Stimulated activated CD8-positive, alpha-beta memory T cell treated with anti-CD3 and anti-CD28 coated beads, Interleukin-2, amount 100 ng/mL, for 48 hours (primary cell): ENCODE measurements at places on chromosomes 7 and 10.

DNA sequence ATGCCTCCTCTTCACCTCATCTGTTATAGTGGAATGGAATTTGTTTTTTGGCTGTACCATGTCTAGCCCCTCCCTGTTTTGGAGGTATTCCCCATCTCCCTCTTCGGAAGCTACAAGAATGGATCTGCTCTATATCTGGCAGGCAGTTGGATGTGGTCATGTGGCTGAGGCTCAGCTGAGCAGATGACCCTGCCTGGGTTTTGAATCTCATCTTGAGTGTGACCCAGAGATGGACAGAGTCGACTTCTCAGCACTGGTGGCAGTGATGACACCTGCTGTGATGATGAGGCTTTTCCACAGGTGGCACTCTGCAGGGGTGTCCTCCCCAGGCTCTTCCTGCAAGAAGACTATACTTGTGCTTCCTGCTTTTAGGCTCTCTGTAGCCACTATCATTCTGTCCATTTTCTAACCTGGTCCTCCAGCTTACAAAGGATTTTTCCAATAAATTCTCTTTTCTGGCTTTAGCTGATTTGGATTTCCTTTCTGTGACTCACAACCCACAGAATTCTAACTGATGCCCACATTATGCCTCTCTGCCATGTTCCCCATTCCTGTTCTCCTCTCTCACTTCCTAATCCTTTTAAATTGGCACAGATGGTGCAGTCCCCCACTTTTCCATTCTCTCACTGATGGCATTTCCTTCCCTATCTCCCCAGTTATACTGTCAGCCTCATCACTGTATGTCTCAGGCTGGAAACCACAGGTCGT lies 7.5 kb upstream of the ARHGAP22 start:
- DNase-seq: no peak

GRCh38 chr10:72329290-72330068 lies 25.2 kb downstream of the DNAJB12 start:
- no peak for DNase-seq

GRCh38 chr7:112495156-112495788 lies 14.5 kb downstream of the LSMEM1 start:
- no peak for DNase-seq

DNA sequence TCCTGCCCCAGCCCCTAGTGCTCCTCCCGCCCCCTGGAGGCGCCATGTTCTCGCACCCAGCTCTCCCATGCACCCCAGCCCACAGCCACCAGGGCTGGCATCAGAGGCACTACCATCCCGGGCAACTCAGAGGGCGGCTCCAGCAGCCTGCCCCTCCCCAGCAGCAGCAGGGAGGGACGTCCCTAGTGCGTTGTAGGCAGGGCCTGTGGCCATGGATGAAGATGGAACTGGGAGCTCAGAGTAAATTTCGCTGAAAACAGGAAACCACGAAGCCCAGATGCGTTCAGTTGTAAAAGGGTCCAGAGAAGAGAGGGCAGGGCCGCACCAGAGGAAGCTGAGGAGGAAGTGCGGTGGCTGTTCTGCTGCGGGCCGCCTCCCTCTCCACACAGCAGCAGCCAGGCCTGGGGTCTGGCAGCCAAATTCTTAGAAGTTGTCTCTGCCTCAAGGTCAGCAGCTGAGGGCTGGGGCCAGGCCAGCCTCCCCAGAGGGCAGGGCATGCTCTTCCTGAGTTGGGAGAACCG lies 24.6 kb downstream of the VSIR start:
- peak; percentile 67 for DNase-seq

- no peak for DNase-seq
Observed at GRCh38 chr10:63210611-63211196, 77.6 kb downstream of the NRBF2 start.

DNA sequence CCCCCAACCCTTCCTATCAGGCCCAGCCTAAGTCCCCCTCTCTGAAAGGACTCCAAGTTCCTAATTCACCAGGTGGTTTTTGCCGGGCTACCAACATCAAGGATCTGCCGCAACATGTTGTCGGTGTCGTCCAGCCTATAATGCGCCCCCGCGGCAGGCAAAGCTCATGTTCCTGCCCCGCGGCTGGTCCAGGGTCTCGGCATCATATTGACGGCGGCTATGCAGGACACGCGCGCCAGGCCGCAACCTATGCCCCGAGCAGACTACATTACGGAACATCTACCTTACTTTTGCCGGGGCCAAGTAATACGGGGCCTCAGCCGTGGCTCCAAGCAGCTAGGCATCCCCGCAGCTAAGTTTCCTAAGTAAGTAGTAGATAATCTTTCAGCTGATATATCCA lies 24.6 kb upstream of the FAM221A start:
- DNase-seq: no peak

DNA sequence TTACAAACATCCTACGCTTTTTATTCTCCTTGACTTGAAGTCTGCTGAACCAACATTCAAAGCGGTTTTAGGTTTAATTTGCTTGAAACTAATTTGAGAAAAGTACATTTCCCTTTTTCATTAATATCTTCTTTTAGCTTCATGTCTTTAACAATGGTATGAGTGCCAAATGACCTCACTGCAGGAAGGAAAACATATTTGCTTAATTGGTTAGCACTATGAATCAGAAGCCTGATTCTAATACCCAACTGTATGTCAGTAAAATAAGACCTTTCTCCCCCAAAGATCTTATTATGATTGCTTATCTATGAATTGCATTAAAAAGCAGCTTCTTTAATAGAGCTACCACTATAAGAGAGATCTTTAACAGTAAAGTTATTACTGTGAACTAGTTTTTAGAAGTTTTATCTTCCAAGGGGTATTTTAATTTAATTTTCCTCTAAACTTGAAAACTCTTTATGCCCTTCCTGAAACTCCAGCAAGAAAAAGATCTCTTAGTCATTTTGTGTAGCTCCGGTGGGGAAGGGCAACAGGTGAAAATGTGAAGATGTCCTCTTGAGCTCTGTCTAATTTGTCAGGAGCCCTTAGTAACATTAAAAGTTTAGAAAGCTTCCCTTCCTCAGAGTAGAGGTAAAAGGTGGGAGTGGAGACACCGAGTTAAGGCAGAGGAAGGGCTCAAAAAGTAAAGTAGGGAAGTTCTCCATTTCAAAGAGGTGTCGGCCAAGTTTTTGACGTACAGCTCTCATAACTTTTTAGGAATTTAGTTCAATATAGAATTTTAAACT lies 6.1 kb downstream of the COL1A2 start:
- no peak for DNase-seq

GRCh38 chr7:150826061-150826849 lies 25.7 kb downstream of the TMEM176A start:
- DNase-seq: no peak

GRCh38 chr10:11608159-11609013 lies 3.1 kb downstream of the USP6NL start:
- no peak for DNase-seq

DNA sequence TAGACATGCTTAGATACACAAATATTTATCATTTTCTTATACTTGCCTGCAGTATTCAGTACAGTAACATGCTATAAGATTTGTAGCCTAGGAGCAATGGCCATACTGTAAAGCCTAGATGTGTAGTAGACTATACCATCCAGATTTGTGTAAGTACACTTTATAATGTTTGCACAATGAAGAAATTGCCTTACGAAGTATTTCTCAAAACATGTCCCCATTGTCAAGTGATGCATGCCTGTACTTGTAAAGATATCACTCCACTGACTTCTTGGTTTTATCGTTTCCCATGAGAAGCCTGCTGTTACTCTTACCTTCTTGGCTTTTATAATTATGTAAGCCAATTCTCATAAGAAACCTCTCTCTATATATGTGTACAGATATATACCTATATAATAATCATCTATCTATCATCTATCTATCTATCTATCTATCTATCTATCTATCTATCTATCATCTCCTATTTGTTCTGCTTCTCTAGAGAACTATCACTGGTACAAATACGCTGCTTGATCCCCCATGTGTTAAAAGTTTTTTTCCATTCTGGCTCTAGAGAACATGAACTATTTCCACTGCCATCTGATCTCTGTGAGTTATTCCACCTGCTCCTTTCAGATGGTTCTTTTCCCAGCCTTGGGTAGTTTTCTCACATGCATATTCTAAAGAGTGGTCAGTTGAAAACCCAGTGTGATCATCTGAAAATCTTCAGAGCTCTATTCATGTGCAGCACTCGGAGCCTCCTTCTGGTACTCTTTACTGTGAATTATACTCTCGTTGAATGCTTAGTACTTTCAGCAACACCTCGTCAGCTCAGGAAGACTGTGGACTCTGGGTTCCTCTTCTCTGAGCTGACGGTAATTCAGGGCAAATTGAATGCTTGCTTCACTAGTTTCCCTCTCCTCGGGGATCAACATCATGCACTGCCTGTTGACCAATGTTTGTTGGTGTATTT lies 14.5 kb upstream of the VCL start:
- no peak for DNase-seq

- DNase-seq: no peak
Observed at GRCh38 chr7:54769203-54769602, 10.2 kb upstream of the SEC61G start.

- no peak for DNase-seq
Observed at GRCh38 chr10:98349508-98349922, 65.5 kb downstream of the PYROXD2 start.

- no peak for DNase-seq
Observed at GRCh38 chr7:155983176-155983815, 171.0 kb upstream of the SHH start.

GRCh38 chr10:71729161-71729636 lies 9.6 kb upstream of the C10orf105 start:
- DNase-seq: no peak

GRCh38 chr7:157404845-157405481 lies 68.2 kb downstream of the DNAJB6 start:
- DNase-seq: peak; percentile 61

DNA sequence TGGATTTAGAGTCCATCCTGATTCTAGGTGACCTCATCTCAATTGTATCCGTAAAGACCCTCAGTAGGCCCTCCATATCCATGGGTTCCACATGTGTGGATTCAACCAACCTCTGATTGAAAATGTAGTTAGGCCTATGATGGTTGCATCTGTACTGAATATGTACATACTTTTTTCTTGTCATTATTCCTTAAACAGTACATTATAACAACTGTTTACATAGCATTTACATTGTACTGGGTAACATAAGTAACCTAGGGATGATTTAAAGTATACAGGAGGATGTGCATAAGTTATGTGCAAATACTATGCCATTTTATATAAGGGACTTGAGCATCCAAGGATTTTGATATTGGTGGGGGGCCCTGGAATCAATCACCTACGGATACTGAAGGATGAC lies 10.1 kb downstream of the CPN1 start:
- no peak for DNase-seq

DNA sequence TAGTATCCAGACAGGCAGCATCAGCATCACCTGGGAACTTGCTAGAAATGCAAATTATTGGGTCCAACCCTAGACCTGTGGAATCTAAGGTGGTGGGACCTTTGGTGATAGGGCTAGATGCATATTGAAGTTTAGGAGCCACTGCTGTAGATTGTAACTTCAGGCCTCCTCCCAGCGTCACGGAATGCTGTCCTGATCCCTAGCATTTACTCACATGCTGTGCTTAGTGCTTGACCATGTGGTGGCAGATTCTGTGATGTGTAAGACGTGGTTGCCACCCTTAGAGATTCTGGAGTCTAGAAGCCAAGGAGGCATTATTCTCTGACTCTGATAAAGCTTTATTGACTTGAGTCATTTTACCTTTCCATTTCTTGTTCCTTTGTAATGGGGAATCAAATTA lies 13.5 kb downstream of the AHR start:
- no peak for DNase-seq

DNA sequence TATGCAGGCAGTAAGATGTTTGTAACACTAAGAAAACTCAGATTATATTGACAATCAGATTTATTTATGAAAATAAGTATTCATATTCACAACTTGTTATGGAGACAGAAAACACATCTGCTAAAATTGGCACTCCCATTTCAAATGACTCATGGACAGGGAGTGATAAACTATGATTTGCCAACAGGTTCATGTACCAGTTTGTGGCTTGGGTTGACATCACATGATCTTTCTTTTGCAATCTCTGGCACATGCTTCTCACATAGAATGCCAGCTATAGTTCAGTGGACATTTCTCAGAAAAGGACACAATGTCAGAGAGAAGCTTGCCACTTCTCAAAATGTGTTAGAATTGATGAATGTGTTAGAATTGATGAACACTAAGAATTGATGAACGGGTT lies 663.2 kb upstream of the ANKRD30A start:
- no peak for DNase-seq

DNA sequence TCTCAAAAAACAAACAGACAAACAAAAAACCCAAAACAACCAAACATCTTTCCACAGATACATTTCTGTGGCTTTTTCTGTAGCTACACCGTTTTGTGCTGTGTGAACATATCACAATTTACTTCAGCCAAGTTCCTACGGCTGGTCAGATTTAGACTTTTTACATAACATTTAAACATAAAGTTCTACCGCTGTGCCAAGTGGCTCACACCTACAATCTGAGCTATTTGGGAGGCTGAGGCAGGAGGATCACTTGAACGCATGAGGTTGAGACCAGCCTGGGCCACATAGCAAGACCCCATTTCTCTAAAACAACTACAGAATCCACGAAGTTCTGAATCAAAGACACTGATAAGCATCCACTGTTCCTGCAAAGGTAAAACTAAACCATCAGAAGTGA lies 30.3 kb downstream of the DAGLB start:
- no peak for DNase-seq

DNA sequence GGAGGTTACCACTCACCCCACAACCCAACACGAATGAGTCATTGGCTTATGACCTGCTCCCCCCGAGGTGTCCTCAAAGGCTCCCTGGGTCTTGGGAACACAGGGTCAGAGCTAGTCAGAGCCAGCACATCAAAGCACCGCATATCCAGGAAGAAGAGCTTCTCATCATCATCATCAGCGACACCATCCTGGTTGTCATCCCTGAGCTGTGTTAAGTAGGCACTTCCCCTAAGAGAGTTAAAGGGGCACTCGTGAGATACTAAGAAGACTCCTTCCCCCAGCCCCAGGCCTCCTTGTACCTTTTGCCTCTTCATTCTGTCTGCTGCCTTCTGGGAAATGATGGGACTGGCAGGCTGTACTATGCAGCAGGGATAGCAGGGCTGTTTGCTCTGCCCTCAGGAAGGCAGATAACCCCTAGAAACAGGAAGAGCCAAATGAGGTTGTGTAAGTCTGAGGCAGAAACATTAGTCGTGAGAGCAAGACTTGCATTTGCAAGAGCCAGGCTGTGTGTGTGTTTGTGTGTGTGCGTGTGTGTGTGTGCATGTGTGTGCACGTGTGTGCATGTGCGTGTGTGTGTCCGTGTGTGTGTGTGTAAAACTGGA lies 11.1 kb upstream of the CPA1 start:
- DNase-seq: no peak

DNA sequence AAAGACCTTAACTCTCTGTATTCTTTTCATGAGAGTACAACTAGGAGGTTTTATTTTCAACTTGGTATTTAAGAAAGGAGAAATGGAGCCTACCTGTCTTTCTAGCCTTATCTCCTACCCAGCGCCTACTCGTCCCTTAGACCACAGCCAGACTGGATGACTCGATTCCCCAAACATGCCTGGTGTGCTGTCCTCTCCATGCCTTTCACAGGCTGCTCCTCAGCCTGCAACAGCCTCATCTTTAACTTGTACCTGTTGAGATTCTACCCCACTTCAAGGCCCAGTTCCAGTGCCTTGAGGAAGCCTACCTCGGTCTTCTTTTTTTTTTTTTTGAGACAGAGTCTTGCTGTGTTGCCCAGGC lies 29.4 kb downstream of the CPA1 start:
- DNase-seq: no peak

GRCh38 chr7:116052006-116052405 lies 21.4 kb upstream of the TFEC start:
- no peak for DNase-seq
